Activated CD4-positive, alpha-beta memory T cell treated with anti-CD3 and anti-CD28 coated beads, Interleukin-2, amount 10 ng/mL, durations not matched to agents 7 days and 5 days (primary cell): ENCODE measurements at places on chromosomes 6 and 20. TPM values are rescaled to one million over a fixed set of nuclear protein-coding genes. Genes with fewer than 3 reads are reported as not detected.
A peak's percentile ranks its signal among the peaks of the same experiment; 100 is the strongest.

Gene RAET1E
- total RNA-seq = not detected

Gene ADTRP
- 5.5 TPM for total RNA-seq

Gene CSNK2B
- 212 TPM for total RNA-seq

Gene DAAM2
- not detected for total RNA-seq

Gene PACRG
- not detected for total RNA-seq

Gene NKAIN4
- not detected for total RNA-seq

Gene GPLD1
- 0.20 TPM for total RNA-seq

Gene STX11
- 25.0 TPM for total RNA-seq

Gene WFDC12
- total RNA-seq = not detected

Gene SAMD10
- total RNA-seq = 21.0 TPM

Gene PRDM13
- total RNA-seq = not detected

GRCh38 chr20:49812507-49813304 is at the start of gene SLC9A8:
SLC9A8 (plus strand) TSS chr20:49812828; CDS start chr20:49812923, 95 bp downstream.
- peak; percentile 83 for DNase-seq

- DNase-seq = no peak
These were observed 9.1 kb downstream of the FILIP1 start for GRCh38 chr6:75484535-75484934.

GRCh38 chr6:150409576-150410066 is 40.8 kb downstream of the IYD start:
- no peak for DNase-seq

GRCh38 chr6:17972074-17972952 is 15.1 kb downstream of the KIF13A start:
- DNase-seq = no peak

- peak; percentile 79 for DNase-seq
These were observed 6.6 kb upstream of the GUCA1A start for GRCh38 chr6:42166444-42167141.

GRCh38 chr6:15096894-15097837 is 148.7 kb upstream of the JARID2 start:
- DNase-seq = peak; percentile 19

GRCh38 chr20:17762243-17762872 is 62.6 kb downstream of the BANF2 start:
- no peak for DNase-seq

DNA sequence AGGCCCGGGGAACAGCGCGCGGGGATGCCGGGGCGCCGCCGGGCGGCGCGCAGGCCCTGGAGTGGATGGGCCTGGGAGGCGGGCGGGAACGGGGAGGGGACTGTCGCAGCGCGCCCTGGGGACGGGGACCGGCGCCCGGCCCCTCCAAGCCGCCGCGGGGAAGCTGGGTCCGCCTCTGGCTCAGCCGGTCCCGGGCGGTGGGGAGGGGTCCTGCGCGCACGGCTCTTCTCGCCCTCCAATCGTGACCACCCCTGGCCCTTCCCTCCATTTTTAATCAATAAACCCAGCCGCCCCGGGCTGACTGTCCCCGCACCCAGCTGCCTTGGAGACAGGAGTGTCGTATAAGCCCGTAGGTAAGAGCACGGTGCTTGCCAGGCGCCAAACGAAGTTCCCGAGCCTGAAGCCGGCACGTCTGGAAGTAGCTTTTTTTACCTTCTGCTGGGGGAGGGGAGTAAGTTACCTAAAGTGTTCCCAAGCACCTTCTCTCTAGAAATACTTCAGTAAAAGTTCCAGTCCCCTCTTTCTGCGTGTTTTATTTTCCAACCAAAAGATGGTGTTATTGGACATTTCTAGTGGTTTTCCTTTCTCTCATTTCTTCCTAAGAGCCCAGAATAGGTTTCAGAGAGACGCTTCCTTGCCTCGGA is 780 bp upstream of the TAF4 start:
- peak; percentile 59 for DNase-seq

GRCh38 chr20:15654208-15654649 is 919.0 kb downstream of the KIF16B start:
- no peak for DNase-seq

- no peak for DNase-seq
These were observed 35.1 kb downstream of the NT5E start for GRCh38 chr6:85484948-85485347.

GRCh38 chr6:72248621-72249020 is 362.3 kb downstream of the RIMS1 start:
- no peak for DNase-seq

DNA sequence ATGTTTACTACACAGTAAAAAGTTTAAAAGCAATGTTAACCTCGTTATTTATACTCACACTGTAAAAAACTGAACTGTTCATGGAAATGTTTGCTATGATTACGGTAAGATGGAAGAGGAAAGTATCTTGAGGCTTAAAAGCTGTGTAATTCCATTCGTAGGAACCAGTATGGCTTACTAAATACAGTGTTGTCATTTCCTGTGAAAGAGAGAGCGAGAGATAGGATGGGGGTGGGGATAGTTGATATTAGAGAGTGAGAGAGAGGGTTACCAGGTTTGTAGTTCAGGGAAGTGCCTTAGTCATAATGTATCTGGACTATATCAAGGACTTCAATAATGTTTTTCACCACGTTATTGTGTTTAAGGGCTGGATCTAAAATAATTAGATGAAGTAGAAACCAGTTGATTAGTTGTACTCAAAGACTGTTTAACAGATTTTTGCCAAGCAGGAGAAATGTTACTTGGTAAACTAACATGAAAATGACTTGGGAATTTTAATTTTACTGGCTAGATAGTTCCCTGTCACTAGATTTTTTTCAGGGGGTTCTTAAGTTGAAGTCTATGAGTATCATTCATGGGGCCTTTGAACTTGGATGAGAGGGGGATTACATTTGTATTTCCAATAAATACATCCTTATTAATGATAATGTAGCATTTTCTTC is 30.4 kb downstream of the AFDN start:
- no peak for DNase-seq

DNA sequence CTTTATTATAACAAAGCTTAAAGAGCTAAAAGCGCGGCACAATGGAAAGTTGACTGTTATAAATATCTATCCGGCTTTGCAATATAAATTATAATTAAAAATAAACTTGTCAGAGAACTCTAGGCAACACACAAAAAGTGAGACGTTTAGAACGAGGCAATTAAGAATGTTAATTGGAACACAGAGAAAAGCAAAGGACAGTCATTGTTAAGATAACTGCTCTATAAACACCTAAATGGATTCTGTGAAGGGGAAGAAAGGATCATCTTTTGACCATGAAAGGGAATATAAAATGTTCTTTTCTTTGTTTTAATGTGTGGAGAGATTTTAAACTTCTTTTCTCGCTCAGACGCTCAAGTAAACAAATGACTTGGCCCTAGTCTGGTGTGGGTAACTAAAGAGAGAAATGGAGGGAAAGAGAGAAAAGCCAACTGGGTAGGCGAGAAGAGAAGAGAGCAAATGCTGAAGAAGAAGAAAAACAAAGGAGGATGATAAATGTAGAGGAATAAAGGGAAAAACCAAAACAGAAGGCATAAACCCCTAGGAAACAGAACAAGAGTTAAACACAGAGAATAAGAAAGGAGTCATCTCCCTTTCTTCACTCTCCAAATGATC is 9.3 kb upstream of the SALL4 start:
- DNase-seq = no peak

DNA sequence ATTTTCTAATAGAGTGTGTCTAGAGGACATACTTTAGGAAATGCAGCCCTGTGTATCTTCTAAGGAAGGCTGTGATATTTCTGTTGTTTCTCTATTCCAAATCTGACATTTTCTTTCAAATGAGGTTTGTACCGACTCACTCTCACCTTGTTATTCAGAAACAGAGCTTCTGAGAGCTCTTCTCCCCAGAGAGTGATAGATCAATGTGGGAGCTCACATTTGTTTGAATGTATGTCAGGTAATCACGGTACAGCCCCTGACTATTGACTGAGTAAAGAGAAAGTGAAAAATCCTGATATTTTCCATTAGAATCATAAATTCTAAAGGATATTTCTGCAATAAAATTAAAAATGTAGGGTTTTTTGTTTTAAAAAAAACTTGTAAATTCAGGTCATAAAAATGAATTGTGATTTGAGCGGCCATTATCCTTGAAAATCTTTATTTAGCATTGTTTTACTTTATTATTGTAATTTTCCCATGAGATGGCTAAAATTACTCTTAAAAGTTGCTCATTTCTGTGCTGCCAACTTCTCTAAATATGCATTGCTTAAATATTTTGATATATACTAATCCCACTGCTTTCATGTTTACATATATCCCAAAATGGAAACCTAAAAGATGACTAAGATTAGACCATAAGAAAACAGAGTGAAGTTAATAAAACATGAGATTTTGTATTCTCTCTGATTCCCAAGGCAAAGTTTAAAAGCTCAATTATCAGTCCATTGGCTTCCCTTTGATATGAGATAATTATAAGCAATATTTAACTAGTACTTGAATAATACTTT is 1226.8 kb upstream of the CITED2 start:
- DNase-seq = no peak

GRCh38 chr6:56643379-56644089 is 845 bp upstream of the DST start:
- DNase-seq = no peak

DNA sequence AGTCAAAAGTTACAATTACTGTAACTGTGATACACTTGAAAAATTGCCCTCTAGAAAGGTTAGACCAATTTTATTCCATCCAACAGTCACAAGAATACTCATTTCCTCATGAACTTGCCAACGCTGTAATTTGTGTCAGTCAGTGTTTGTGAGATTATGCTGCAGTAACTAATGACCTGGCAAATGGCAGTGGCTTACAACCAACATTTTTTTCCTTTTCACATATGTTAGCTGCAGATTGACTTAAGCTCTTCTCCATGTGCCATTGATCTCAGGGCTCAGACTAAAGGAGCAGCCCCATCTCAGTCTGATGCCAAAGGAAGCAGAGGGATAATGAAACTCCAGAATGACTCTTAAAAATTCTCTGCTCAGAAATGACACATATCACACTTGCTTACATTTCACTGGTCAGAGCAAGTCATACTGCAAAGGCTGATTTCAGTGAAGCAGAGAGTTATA is 92.3 kb upstream of the ELOVL5 start:
- no peak for DNase-seq

DNA sequence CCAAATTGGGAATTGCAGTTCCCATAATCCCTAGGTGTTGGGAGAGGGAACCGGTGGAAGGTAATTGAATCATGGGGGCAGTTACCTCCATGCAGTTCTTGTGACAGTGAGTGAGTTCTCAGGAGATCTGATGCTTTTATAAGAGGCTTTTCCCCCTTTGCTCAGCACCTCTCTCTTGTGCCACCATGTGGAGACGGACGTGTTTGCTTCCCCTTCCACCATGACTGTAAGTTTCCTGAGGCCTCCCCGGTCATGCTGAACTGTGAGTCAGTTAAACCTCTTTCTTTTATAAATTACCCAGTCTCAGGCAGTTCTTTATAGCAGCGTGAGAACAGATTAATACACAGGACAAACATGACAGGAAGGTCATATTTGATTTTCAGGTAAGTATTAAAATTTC is 25.3 kb upstream of the HECA start:
- peak; percentile 38 for DNase-seq

- DNase-seq = no peak
These were observed 464.9 kb downstream of the PRKN start for GRCh38 chr6:162262466-162263196.

- DNase-seq = no peak
These were observed 58.3 kb upstream of the TSHZ2 start for GRCh38 chr20:52913650-52914387.

GRCh38 chr6:107589199-107589598 is 99.3 kb downstream of the SOBP start:
- DNase-seq = no peak

- no peak for DNase-seq
These were observed 25.3 kb downstream of the ANKS1A start for GRCh38 chr6:34914358-34914757.

- peak; percentile 78 for DNase-seq
These were observed 96.5 kb downstream of the HFE start for GRCh38 chr6:26183581-26184366.

DNA sequence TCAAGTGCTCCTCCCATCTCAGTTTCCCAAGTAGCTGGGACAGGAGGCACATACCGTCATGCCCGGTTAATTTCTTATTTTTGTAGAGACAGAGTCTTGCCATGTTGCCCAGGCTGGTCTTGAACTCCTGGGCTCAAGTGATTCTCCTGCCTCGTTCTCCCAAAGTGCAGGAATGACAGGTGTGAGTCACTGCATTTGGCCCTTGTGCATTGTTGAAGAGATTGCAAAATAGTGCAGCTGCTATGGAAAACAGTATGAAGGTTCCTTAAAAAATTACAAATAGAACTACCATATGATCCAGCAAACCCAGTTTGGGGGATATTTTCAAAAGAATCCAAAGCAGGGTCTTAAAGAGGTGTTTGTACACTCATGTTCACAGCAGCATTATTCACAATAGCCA is 69.1 kb downstream of the GJA10 start:
- no peak for DNase-seq

GRCh38 chr6:112839525-112839961 is 492.4 kb downstream of the RFPL4B start:
- DNase-seq = no peak

GRCh38 chr6:121694801-121695251 is 259.4 kb downstream of the GJA1 start:
- DNase-seq = no peak
